ENCODE measurements at places on chromosomes 6 and 20. TPM values are rescaled to one million over a fixed set of nuclear protein-coding genes. Genes with fewer than 3 reads are reported as not detected.

Gene CST5
- total RNA-seq = not detected

DNA sequence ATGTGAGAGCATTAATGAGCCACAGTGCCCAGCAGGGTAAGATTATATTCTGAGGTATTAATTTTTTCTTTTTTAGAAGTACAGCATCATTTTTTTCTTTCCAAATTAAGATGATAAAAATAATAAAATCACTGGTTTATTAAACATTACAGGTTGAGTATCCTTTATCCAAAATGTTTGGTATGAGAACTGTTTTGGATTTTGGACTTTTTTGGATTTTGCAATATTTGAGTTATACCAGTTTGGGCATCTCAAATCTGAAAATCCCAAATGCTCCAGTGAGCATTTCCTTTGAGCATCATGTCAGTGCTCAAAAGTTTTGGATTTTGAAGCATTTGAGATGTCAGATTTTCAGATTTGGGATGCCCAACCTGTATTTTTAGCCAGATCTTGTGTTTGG lies 44.4 kb downstream of the ENPP1 start:
- no peak overlapping the region for H3K27ac ChIP-seq
- no peaks in the 10 kb centered on the region for H3K36me3 ChIP-seq
- DNase-seq = no peak
- H3K4me1 ChIP-seq = no peaks in the 10 kb centered on the region
- no peaks in the 10 kb centered on the region for H3K27me3 ChIP-seq
- H3K4me3 ChIP-seq = no peak overlapping the region

DNA sequence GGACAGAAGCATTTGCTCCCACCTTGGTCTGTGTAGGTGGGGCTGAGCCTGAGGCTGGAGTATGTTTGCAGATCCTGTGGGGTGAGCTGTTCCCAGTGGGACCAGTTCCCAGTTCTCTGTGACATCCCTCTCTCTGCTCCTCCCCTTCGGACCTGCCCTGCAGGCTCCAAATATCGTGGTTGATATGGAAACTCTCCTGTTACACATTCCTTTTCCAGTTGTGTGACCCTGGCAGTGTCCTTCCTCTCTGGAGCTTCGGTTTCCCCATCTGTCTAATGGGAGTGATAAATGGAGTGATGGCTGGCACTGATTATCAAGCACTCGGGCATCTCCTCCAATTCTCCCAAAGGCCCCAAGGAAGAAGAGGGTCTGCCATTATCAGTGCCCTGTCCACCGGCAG lies 15.7 kb upstream of the TGM2 start:
- no peaks in the 10 kb centered on the region for H3K36me3 ChIP-seq
- H3K27ac ChIP-seq = no peak overlapping the region
- no peak for DNase-seq
- H3K4me3 ChIP-seq = no peak overlapping the region
- H3K27me3 ChIP-seq = peaks cover 15% of the 10 kb centered on the region

- no peak overlapping the region for H3K4me3 ChIP-seq
- H3K36me3 ChIP-seq = no peaks in the 10 kb centered on the region
- no peak for DNase-seq
- no peak overlapping the region for H3K27ac ChIP-seq
- H3K27me3 ChIP-seq = no peaks in the 10 kb centered on the region
These were observed 108.8 kb upstream of the BCLAF1 start for GRCh38 chr6:136398453-136398852.
